Stimulated activated CD4-positive, alpha-beta T cell treated with anti-CD3 and anti-CD28 coated beads, Interleukin-12 subunit alpha, Interleukin-12 subunit beta, amount 100 ng/mL, for 24 hours (primary cell): ENCODE measurements at places on chromosomes 4 and X.

- DNase-seq, result no peak
Observed at GRCh38 chr4:138199568-138200235, 42.4 kb downstream of the SLC7A11 start.

DNA sequence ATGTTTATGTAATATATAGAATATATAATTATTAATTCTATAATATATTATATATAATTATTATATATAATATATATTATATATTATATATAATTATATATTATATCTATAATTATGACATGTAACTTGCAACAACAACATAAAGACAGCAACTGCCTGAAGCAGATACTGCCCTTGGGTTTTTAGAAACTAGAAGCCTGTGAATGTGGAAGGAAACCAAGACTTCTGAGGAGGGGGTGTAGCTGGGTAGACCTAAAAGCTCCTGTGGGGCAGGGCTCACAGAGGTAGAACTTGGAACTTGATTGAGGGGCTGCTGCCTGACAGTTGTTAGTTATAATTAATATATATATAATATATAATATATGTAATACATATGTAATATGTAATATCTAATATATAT lies 167.2 kb upstream of the SLIT2 start:
- DNase-seq, result no peak

- no peak for DNase-seq
Observed at GRCh38 chr4:118397623-118397979, 44.8 kb upstream of the PRSS12 start.

DNA sequence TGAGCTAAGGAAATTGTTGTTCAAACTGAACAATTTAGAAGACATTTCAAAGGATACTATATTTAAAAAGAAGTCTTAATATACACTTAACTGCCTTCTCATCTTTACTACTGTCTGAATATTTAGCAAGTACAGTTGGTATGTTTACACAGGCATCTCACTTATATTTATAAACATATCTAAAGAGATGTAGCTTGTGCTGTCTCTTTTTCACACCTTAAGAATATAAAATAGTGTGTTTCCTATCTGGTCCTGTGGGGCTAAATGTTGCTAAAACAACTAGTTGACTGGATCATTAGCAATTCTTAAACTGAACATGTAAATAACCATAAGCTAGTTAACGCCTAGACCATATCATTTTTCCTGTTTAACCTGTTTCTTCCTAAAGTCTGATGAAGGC lies 336.3 kb downstream of the PPP3CA start:
- DNase-seq, result no peak

DNA sequence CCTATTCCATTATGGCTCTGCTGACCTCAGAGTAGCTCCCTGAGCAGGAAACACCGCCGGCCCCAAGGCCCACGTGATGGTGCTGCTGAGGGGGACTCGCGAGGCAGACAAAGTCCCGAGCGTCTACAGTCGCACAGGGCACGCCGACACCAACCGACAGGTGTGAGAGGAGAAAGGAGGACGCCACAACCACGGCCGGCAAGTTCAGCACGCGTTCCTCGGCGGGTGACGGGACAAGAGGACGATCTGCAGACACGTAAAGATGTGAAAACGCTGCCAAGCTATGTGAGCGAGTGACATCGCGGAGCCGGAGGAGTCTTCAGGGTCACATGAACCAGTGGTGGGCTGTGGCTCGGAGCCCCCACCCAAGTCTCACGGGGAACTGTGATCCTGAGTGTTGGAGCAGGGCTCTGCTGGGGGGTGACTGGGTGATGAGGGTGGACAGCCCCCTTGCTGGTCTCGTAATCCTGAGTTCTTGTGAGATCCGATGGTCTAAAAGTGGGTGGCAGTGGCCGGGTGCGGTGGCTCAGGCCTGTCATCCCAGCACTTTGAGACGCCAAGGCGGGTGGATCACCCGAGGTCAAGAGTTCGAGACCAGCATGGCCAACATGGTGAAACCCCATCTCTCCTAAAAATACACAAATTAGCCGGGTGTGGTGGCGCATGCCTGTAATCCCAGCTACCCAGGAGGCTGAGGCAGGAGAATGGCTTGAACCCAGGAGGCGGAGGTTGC lies 34.0 kb downstream of the PPP2R3B start:
- no peak for DNase-seq

- DNase-seq, result peak; percentile 24
Observed at GRCh38 chrX:131677655-131678628, 134.1 kb downstream of the OR13H1 start.

GRCh38 chr4:184310171-184310567 lies 92.5 kb upstream of the ENPP6 start:
- no peak for DNase-seq

GRCh38 chr4:81698538-81699296 lies 227.0 kb upstream of the RASGEF1B start:
- no peak for DNase-seq

GRCh38 chrX:46642145-46642544 lies 68.6 kb downstream of the CHST7 start:
- no peak for DNase-seq

DNA sequence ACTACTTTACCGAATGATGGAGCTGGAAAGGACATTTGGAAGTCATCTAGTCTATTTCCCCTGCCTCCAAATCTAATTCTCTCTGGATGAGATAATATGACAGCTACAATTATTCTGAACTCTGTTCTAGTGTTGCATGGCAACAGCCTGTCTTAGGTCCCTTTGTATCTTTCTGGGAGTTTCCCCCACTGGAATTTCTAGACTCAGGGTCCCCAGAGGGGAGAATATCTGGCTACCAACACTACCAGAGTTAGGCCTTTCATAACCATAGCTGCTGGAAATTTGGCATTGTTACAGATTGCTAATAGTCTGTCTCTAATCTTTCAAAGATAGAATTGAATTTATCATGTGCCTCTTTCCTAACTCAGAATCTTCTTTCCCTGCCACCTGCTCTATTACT lies 4.5 kb downstream of the MSN start:
- DNase-seq, result no peak

GRCh38 chr4:174686826-174687225 lies 142.2 kb downstream of the GLRA3 start:
- no peak for DNase-seq

GRCh38 chrX:64977830-64978229 lies 1.6 kb upstream of the ZC4H2 start:
- no peak for DNase-seq

GRCh38 chr4:41507291-41507947 lies 30.5 kb upstream of the LIMCH1 start:
- no peak for DNase-seq
